G401 (cell line): ENCODE measurements at places on chromosomes 12 and 14. TPM values are rescaled to one million over a fixed set of nuclear protein-coding genes. Genes with fewer than 3 reads are reported as not detected.

CAPZA3 gene
- not detected in 2 replicates for total RNA-seq

GRCh38 chr14:24058260-24058950 is 6.6 kb downstream of the CARMIL3 start:
- peak; percentile 84 for DNase-seq

BLTP3B gene
- 34.2 and 53.8 TPM in 2 replicates for total RNA-seq

OR4K1 gene
- total RNA-seq = not detected in 2 replicates

PIK3C2G gene
- not detected in 2 replicates for total RNA-seq

GPR132 gene
- total RNA-seq = 0.43 TPM in 1 of 2 replicates, not detected in the other

DNA sequence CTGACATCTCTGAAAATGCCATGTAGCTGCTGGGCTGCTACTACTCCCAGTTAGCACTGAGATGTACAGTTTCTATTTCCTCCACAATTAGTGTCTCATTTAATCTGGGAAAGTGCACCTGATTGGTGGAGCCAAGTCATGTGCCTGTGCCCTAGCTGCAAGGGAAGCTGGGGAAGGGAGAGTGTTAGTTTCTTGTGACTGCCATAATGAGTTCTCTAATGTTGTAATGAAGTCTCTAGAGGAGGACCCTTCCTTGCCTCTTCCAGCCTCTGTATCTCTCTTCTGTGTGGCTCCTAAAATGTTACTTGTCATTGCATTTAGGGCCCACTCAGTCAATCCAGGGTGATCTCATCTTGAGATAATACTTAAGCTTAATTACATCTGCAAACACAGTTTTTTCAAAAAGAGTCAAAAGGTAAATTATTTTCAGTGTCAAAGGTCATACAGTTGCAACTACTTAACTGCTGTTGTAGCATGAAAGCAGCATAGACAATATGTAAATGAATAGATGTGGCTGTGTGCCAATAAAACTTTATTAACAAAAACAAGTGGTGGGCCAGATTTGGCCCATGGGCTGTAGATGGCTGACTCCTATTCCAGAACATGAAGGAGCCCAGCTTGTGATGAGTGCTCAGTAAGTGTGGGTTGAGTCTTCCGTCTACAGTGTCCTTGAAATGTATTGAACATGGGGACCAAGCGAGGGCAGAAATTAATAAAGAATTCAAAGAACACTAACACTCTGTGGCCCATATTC is 137.2 kb upstream of the MAP1LC3B2 start:
- DNase-seq = no peak

DNA sequence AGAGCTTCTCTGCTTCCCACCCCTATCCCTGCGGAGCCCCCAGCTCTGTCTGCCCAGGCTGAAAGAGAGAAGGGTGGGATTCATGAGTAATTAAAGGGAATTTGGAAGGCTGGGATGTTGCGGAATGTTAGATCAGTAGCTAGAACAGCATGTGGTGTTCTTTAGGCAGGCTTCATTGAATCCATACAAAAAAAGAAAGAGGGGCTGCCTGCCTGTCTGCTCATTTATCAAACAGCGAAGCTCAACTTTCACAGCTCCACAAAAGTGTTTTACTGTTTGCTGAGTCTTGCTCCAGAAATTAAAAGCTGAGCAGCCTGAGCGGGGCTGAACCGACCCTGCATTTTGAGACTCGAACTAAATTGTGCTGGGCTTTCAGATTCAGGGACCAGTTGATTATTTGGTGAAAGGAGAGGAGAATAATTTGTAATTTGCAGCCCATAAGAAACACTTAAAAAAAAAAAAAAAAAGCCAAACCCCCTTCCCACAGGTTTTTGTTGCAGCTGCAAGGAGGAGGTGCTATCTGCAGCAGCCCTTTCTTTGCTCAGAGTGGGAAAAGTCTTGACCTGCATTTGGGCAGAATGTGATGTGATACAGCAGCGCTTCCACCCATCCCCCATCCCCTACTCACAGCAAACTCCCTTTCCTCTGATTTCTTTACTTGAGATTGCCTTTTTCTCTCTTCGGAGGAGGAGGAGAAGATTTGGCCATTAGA is 89.7 kb downstream of the RFX4 start:
- no peak for DNase-seq

UNG gene
- 73.7 and 94.8 TPM in 2 replicates for total RNA-seq

CCNK gene
- 5.9 and 16.7 TPM in 2 replicates for total RNA-seq

- DNase-seq = peak; percentile 19
Measured at GRCh38 chr14:78022059-78022458, 148.1 kb upstream of the NRXN3 start.

GRCh38 chr14:105223770-105224544 is 24.4 kb upstream of the BTBD6 start:
- DNase-seq = no peak

DNA sequence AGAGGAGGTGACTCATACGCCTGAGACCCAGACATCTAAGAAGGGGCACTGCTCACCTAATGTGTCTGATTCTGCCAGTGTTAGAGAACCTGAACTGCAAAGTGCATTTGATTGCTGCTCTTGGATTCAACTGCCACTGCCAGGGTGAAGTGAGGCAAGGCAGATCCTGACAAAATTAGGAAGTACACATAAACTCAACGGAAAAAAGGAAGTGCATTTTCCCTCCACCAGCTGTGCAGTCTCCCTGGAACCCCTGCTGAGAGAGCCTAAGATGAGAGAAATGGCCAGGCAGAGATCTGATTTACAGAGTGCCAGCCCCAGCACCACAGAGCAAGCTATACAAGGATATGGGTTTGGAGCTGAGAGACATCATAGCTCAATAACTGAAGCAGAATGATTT is 215.3 kb downstream of the SEC23A start:
- no peak for DNase-seq

SLC22A17 gene
- 21.3 and 25.9 TPM in 2 replicates for total RNA-seq

DNA sequence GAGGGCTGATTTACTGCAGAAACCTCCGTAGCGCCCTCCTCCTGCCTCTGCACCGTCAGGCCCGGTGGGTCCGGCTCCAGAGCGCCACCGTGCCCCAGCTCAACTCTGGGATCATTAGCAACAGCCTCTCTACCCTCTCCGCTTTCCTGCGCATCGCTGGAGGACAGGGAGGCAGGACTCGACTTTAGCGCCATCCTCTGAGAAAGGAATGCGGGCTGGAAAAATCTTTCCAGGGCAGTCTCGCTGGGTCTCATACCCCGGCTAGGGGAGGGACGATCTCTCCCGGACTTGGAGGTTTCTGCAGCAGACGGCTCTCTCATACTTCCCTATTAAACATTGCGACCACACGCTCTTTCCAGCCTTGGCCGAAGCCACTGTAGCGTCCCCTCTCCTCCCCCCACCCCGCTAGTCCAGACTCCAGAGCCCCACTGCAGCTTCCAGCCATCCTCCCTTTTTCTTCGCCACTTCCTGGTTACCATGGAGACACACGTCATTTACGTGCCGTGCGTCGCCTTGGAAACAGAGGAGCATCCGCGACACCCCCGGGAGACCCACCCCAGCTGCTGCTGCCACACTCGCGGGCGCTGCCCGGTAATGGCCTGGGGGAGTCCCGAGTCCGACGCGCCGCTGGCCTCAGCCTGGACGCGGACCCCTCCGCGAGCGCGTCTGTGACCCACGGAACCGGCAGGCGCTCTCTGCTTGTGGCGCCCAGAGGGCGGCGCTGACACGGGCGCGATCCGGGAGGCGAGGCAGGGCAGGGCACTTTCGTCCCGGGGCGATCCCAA is at the start of gene CCDC184:
CCDC184 (plus strand) TSS at position 554 of the 785 bp plus-strand sequence. CDS start 479 bp downstream, outside the sequence.
- DNase-seq = peak; percentile 96
